ENCODE measurements at places on chromosomes 4 and X. TPM values are rescaled to one million over a fixed set of nuclear protein-coding genes. Genes with fewer than 3 reads are reported as not detected.
A peak's percentile ranks its signal among the peaks of the same experiment; 100 is the strongest.

Gene TEC
- total RNA-seq: 4.7 TPM

Gene SLC9A7
- total RNA-seq: 13.2 TPM

Gene TMPRSS11D
- total RNA-seq: not detected

Gene SLC10A4
- total RNA-seq: 1.8 TPM

Gene PNMA6F
- total RNA-seq: not detected

Gene PDE6B
- 0.59 TPM for total RNA-seq

Gene SPACA5
- total RNA-seq: not detected

Gene SHOX
- not detected for total RNA-seq

Gene PLP2
- 2.4 TPM for total RNA-seq

GRCh38 chrX:125492439-125492838 is 172.8 kb downstream of the TEX13C start:
- H3K4me1 ChIP-seq: no peaks in the 10 kb centered on the region
- no peak for DNase-seq
- no peaks in the 10 kb centered on the region for H3K27me3 ChIP-seq
- no peaks in the 10 kb centered on the region for H3K36me3 ChIP-seq
- H3K4me3 ChIP-seq: no peak overlapping the region

- H3K36me3 ChIP-seq: no peaks in the 10 kb centered on the region
- H3K27me3 ChIP-seq: peaks cover 2% of the 10 kb centered on the region
- peak overlapping the region; percentile 65 for H3K27ac ChIP-seq
- no peak overlapping the region for H3K4me3 ChIP-seq
- peak; percentile 38 for DNase-seq
- H3K4me1 ChIP-seq: peaks cover 11% of the 10 kb centered on the region
Observed at GRCh38 chr4:24219209-24219608, 329.4 kb upstream of the PPARGC1A start.

DNA sequence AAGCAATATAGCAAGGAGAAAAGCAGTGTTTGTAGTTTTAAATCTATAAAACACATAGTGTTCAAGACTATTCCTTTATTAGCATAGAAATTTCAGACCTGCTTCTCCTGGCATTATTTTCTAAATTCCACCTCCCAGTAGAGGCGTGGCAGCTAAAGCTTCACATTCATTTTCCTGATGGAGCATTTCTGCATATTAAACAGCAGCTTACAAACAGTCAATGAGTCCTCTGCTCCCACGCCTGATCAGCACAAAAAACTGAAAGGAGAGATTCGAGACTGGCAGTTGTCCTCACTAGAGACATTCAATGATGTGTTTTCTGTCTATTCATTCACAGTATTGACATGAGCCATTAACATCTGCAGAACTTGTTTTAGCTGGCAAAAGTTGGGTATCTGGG is 61.4 kb downstream of the SHISA3 start:
- no peak overlapping the region for H3K4me3 ChIP-seq
- H3K36me3 ChIP-seq: no peaks in the 10 kb centered on the region
- no peak overlapping the region for H3K27ac ChIP-seq
- H3K27me3 ChIP-seq: no peaks in the 10 kb centered on the region
- H3K4me1 ChIP-seq: no peaks in the 10 kb centered on the region

GRCh38 chrX:103197721-103198306 is 17.1 kb upstream of the BEX4 start:
- H3K27me3 ChIP-seq: no peaks in the 10 kb centered on the region
- no peaks in the 10 kb centered on the region for H3K4me1 ChIP-seq
- H3K36me3 ChIP-seq: no peaks in the 10 kb centered on the region
- no peak for DNase-seq
- H3K4me3 ChIP-seq: no peak overlapping the region
- H3K27ac ChIP-seq: no peak overlapping the region

DNA sequence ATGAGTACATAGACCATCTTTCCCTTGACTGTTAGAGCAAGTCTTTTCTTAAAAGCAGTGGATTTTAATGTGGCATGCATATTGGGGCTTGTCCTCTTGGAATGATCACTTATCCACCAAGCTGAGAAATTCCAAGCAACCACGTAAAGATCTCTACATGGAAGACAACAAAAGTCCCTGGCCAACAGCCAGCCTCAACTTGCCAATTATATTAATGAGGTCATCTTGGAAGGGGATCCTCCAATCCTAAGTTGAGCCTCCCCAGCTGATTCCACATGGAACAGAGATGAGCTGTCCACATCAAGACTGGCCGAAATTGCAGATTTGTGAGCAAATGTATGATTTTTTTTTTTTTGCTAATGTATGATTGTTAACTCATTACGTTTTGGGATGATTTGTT is 20.6 kb upstream of the FTHL17 start:
- H3K4me1 ChIP-seq: no peaks in the 10 kb centered on the region
- no peaks in the 10 kb centered on the region for H3K36me3 ChIP-seq
- no peaks in the 10 kb centered on the region for H3K27me3 ChIP-seq
- DNase-seq: no peak
- H3K27ac ChIP-seq: no peak overlapping the region

DNA sequence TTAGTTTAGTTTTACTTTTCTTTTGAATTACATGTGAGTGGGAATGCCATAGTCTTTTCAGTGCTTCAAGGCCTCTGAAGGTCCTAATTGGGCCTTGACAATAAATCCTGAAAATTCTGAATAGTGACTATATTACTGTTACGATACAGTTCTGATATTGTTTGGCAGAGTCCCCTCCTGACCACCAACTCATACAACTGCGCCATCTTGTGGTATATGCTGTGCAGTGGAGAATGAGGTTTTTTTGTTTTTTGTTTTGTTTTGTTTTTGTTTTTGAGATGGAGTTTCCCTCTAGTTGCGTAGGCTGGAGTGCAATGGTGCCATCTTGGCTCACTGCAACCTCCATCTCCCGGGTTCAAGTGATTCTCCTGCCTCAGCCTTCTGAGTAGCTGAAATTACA is 56.6 kb upstream of the CHRDL1 start:
- H3K4me1 ChIP-seq: no peaks in the 10 kb centered on the region
- no peak overlapping the region for H3K4me3 ChIP-seq
- H3K27me3 ChIP-seq: no peaks in the 10 kb centered on the region
- no peak overlapping the region for H3K27ac ChIP-seq
- DNase-seq: no peak
- no peaks in the 10 kb centered on the region for H3K36me3 ChIP-seq

DNA sequence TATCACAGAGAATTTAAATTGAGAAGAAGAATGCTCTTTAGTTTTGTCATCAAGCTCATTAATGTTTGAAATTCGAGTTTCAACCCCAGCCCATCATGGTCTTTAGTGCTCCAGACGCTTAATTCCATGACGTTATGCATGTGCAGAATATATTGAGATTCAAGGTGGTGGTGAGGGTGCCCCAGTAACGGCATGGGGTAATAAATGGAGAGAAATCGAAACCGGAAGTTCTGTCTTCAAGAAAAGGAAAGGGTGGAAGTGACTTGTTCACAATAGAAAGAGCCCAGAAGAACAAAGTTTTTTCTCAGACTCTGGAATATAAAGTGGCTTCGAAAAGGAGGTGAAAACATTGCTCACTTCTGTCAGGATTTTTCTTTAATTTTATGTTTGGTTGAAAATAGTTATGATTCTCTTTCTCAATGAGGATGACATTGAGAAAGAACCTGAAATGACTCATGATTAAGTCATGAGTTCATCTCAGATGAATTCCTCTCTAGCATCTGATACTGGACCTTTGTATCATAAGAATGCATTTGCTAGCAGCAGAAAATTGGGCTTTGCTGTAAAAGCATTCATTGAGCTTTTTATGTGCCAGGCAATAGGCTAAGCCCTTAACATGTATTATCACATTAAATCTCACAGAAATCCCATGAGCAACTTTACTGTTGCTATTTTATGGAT is 779 bp upstream of the DDX60L start:
- DNase-seq: peak; percentile 41
- H3K27ac ChIP-seq: peak overlapping the region; percentile 95
- no peaks in the 10 kb centered on the region for H3K27me3 ChIP-seq
- peaks cover 3% of the 10 kb centered on the region for H3K4me1 ChIP-seq

DNA sequence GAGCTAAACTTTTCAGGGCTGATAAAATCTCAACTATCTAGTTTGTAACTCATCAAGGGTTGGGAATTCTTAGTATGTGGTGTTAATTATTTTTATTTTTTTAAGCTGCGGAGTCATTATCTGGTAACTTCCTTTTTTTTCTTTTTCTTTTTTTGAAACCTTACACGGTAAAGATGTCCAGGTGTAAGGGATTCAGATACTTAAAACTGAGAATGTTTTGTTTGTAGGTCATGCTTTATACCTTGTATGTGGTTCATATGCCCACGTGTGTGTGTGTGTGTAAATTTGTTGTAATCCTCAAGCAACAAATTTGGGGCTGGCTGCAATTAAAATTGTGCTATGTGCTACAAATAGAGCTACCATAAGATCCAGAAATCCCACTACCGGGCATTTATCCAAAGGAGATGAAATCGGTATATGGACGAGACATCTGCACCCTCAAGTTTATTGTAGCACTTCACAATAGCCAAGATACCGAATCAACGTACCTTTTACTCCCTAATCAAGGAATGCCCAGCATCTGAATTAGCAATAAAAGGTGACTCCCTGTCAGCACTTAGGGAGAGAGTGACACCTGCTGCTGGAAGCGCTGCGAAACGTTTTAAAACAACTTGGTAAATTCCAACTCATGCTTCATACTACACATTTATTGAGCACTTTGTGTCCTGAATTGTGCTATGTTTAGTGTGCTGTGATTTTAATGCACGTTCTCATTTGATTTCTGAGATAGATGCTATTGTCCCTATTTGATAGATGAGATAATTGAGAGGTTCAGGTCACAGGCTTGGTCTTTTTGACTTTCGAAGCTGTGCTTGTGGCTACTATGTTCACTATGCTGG is 16.1 kb downstream of the MSMO1 start:
- H3K4me1 ChIP-seq: peaks cover 5% of the 10 kb centered on the region
- H3K27ac ChIP-seq: no peak overlapping the region
- H3K4me3 ChIP-seq: no peak overlapping the region
- DNase-seq: no peak
- peaks cover 37% of the 10 kb centered on the region for H3K36me3 ChIP-seq

GRCh38 chr4:28966982-28967381 is 1753.2 kb upstream of the PCDH7 start:
- H3K36me3 ChIP-seq: no peaks in the 10 kb centered on the region
- H3K27me3 ChIP-seq: no peaks in the 10 kb centered on the region
- no peak overlapping the region for H3K27ac ChIP-seq
- no peak overlapping the region for H3K4me3 ChIP-seq

DNA sequence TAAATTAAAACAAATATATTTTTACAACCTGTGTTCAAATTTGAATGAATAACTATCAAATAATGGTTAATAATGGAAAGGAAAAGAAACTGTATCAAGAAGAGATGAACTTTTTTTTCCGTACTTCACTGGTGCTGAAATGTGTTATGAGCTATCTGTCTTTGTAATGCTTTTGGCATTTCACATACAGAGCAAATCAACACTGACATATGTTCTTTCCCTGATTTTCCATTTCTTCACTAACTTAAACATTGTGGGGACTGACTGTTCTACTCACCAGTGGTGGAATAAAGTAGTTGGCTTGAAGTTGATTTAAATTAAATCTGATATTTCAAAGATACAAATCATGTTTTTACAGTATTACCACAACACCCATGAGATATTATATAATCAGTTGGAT is 304.0 kb upstream of the BMP3 start:
- no peak overlapping the region for H3K4me3 ChIP-seq
- peaks cover 2% of the 10 kb centered on the region for H3K4me1 ChIP-seq
- H3K27me3 ChIP-seq: no peaks in the 10 kb centered on the region
- no peak for DNase-seq
- H3K36me3 ChIP-seq: no peaks in the 10 kb centered on the region

GRCh38 chr4:3397128-3397527 is 44.6 kb upstream of the HGFAC start:
- no peak for DNase-seq
- H3K4me3 ChIP-seq: no peak overlapping the region
- no peak overlapping the region for H3K27ac ChIP-seq
- peaks cover 2% of the 10 kb centered on the region for H3K4me1 ChIP-seq
- no peaks in the 10 kb centered on the region for H3K36me3 ChIP-seq

DNA sequence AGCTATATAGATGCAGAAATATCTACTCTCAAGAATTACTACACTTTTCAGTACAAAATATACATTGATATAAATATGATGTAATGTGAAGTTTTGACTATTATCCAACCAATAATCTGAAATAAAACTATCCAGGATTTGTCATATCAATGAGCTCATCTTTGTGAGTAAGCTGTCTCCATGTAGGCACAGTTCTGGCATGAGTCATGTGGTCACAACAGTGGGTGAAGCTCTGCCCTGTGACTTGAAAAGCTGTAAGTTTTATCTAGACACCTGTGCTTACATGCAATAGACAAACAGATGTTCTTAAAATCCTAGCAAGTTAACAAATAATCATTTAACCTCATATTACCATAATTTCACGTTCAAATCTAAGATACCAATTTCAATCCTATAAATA is 192.7 kb downstream of the GABRG1 start:
- no peaks in the 10 kb centered on the region for H3K27me3 ChIP-seq
- H3K4me3 ChIP-seq: no peak overlapping the region
- no peaks in the 10 kb centered on the region for H3K4me1 ChIP-seq
- no peaks in the 10 kb centered on the region for H3K36me3 ChIP-seq
- DNase-seq: no peak

DNA sequence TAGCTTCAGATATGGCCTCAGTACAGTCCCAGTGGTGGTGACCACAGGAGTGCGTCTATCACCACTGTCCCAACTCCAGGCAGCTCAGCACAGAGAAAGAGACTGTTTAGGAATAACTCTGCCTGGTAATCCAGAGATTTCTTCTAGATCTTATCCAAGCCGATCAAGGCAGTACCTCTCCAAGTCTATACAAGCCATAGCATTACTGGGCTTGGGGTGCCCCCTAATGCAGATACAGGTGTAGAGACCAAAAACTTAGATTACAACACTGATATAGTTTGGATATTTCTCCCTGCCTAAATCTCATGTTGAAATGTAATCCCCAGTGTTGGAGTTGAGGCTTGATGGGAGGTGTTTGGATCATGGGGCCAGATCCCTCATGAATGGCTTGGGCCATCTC is 100.9 kb downstream of the PTCHD1 start:
- no peaks in the 10 kb centered on the region for H3K27me3 ChIP-seq
- no peak overlapping the region for H3K4me3 ChIP-seq
- no peaks in the 10 kb centered on the region for H3K4me1 ChIP-seq
- no peak for DNase-seq
- no peaks in the 10 kb centered on the region for H3K36me3 ChIP-seq
- no peak overlapping the region for H3K27ac ChIP-seq

DNA sequence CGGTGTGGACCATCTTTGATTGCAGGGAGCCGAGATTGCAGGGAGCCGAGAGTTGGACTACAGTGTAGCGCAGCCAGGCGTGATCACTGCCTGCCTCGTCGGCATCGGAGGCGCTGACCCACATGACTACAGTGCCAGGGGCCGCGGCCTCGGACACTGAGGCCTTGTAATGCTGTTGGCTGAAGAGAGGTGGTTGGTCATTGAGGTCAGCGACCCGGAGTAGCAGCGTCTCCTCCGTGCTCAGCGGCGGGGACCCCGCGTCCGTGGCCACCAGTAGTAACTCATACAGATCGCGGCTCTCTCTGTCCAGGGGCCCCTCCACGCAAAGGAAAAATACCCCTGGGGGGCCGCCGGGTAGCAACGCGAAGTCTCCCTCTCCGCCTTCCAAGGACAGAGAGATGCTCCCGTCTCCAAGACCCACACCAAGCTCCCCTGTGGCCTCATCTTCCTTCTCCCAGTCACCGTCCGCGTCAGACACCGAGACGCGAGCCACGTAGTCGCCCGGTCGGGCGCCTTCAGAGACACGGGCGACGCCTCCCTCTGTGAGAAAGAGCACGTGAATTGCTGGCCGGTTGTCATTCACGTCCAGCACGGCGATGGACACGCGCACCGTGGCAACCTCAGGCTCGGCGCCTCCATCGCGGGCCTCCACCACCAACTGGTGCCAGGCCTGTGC is 1.9 kb downstream of the DCHS2 start:
- H3K27me3 ChIP-seq: peaks cover 4% of the 10 kb centered on the region
- H3K4me3 ChIP-seq: no peak overlapping the region
- no peak for DNase-seq
- H3K4me1 ChIP-seq: peaks cover 14% of the 10 kb centered on the region
- no peaks in the 10 kb centered on the region for H3K36me3 ChIP-seq

All from liver (tissue), 10 donors.